ENCODE measurements at places on chromosomes 12 and 14.

DNA sequence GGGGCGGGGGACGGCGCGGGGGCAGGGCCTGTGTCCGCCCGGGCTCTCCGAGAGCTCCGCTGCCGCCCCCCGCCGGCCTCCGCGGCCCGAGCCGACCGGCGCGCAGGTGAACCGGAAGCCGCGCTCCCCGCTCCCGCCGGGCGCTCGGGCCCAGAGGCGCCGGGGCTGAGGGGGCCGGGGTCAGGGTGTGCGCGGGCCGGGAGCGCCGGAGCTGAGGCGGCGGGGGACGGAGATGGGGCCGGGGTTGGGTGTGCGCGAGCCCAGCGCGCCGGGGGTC lies 431 bp downstream of the HIP1R start:
- no peak for DNase-seq

DNA sequence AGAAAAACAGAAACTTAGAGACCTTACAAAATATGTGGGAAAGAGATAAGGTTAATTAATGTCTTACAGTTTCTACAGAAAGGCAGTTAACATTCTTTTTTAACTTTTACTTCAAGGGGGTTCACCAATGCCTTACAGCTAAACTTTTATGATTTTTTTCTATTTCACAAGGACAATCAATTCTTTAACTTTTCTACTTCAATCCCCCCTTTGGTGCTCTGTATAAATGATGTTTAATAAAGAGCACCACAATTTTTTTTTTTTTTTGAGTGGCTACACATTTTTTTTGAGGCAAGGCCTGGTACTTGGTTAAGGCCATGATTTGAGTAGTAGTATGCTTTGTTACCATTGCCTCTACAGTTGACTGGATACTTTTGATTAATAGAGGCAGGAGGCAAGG lies 279.6 kb downstream of the PRKD1 start:
- DNase-seq, result no peak

DNA sequence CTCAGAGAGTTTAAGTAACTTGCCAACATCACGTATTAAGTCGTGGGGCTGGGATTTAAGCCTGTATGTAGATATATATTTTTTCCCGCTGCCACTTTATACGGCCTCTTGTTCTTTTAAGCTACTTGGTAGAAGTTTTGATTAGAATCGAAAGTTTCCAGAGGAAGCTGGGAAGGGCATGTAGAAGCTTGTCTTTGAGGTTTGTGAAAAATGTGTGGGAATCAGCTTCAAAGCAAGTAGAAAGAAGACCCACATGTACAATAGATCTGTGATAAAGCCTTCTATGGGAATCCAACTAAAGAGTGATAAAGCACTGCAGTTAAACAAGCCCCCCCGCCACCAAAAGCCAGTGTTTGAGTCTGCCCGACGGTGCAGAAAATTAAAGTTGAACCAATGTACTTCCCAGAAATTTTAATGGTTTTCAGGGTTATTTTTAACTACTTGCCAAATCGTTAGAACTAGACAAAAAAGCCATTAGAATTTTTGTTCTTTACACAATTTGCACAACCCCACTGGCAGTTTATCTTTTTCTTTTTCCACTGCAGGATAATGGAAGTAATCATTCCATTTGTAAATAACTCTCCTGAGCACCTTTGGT lies 25.5 kb downstream of the SERPINA11 start:
- no peak for DNase-seq

DNA sequence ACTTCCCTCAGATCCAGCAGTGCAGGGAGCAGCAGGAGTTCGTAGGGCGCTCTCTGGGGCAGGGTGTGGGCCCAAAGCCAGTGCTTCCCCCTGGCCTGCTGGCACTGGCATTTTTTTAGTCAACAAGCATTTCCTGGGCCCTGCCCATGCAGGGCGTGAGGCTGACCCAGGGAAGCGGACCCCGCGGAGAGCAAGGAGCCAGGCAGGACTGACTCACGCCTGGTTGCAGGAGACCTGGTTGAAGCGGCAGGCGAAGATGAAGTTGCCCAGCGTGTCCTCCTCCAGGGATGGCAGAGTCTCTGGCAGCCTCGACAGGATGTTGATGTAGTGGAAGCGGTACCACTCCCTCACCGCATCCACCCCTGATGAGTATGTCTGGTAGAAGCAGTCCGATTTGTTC lies 13.5 kb downstream of the SCNN1A start:
- DNase-seq, result no peak

Measured in stimulated activated CD4-positive, alpha-beta T cell treated with anti-CD3 and anti-CD28 coated beads, TNF-alpha, amount 100 ng/mL, for 24 hours (primary cell).